Amniotic stem cell (primary cell): ENCODE measurements at places on chromosomes 13 and 19.

GRCh38 chr19:28521614-28522544 is 691.1 kb downstream of the UQCRFS1 start:
- DNase-seq: no peak

- no peak for DNase-seq
These were observed 11.7 kb downstream of the NDUFB7 start for GRCh38 chr19:14559916-14560775.

GRCh38 chr13:42760951-42761350 is 20.4 kb upstream of the FAM216B start:
- no peak for DNase-seq

GRCh38 chr19:47497821-47498520 is 14.0 kb upstream of the KPTN start:
- no peak for DNase-seq

DNA sequence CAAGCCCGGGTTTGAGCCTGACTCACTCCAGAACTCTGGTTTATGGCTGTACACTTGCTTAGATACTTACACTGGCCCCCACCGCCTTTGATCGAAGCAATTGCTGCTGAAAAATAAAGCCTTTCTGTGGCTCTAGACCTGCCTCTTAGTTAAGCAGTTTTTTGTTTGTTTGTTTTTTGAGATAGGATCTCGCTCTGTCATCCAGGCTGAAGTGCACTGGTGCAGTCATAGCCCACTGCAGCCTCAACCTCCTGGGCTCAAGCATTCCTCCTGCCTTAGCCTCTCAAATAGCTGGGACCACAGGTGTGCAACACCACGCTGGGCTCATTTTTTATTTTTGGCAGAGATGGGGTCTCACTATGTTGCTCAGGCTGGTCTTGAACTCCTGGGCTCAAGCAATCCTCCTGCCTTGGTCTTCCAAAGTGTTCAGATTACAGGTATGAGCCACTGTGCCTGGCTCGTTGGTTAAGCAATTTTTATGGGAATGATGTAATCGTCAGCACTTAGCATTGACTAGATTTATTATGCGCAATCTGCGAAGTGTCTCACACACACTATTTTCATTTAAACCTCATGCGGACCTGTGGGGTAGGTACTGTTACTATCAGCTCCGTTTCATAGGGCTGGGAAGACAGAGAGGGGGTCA is 22.2 kb downstream of the PPP2R1A start:
- no peak for DNase-seq

- no peak for DNase-seq
These were observed 7.3 kb downstream of the WDR88 start for GRCh38 chr19:33139165-33139564.

DNA sequence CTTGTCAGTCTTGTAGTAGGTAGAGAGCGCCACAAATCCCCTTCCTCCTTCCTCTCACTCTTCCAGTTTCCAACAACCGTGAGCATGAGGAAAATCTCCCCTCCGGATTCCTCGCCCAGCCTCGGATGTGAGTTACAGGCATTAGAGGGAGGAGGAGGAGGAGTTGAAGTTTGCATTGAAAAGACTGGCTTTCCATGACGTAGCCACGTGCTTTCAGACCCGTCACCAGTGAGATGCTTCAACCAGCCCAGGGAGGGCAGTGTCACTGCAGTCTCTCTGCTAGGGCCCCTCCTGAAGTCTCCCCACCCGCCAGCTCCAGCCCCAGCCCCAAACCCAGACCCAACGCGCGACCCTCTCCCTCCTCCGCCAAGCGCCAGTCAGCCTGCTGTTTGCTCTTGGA is 442 bp upstream of the FGF14 start:
- DNase-seq: no peak

DNA sequence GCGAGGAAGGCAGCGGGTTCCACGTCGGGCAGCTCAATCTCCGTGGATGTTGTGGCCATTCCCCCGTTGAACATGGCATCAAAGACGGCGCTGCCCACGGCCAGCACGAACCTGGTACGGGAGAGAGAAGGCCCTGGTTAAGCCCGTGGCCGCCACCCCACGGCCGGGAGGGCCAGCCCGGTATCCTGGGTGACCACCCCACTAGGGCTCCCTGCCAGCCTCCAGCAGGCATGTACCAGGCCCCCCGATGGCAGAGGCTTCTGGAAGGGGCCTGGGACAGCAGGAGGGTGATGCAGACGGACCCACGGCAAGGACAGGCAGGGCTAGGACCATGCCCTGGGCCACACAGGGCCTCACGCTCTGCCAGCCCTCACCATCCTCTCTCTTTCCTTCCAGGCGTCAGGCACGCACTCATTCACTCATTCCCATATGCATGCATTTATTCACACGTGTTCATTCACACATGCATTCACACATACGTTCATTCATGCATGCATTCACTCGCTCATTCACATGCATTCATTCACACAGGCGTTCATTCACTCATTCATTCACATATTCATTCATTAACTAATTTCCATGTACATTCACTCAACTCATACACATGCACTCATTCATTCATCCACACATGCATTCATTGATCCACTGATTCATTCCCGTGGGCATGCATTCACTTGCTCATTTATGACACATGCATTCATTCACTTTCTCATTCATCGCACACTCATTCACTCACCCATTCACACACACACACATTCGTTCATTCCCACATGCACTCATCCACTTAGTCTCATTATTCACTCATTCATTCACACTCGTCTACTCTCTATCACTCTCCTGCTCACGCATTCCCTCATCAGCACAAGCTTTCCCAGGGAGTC is 17.9 kb downstream of the BTBD2 start:
- no peak for DNase-seq

DNA sequence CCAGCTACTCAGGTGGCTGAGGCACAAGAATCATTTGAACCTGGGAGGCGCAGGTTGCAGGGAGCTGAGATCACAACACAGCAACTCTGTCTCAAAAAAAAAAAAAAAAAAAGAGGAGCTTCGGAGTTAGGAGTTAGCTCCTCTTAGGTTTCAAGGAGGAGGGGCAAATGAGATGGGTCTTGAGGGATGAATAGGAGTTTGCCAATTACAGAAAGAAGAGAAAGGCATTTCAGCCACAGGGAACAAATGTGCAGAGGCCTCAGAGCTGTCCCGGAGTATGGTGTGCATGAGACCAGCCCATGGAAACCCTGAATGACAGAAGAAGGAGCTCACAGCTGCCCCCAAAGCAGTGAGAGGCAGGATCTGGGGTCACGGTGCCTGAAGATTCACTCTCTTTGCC is 24.6 kb downstream of the TLE2 start:
- DNase-seq: no peak

DNA sequence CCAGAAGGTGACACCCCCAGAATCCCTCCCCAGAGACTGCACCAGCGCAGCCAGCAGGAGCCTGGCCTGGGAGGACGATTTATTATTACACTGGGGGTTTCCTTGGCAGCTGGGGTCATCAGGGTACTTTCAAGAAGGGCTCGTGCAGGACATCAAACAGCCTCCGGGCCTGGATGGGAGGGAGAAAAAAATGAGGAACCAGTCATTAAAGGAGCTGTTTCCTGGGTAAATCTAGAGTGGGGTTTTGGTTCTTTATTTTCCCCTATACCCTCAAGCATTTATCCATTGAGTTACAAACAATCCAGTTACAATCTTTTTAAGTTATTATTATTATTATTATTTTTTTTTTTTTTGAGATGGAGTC is 3.1 kb downstream of the POLR1G start:
- DNase-seq: no peak

GRCh38 chr13:30121666-30122065 is 185.7 kb downstream of the KATNAL1 start:
- DNase-seq: no peak

DNA sequence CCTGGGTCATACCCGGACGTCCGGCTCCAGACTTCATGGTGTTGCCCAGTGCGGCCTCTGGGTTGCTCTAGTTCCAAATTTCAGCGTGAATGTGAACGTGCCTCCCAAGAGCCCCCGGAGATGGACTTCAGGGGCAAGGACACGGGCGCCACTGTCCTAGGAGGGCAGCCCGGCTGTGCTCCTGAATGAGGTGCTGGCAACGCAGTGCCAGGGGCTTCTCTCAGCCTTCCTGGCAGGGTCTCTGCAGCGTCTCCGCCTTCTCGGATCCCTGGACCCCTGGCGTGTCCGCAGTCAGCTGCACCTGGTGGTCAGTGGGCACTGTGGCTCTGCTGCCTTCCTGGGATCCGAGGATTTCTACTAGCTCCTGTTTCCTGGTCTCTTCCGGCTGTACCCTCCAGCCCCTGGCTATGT is 101.7 kb upstream of the MCF2L start:
- no peak for DNase-seq

DNA sequence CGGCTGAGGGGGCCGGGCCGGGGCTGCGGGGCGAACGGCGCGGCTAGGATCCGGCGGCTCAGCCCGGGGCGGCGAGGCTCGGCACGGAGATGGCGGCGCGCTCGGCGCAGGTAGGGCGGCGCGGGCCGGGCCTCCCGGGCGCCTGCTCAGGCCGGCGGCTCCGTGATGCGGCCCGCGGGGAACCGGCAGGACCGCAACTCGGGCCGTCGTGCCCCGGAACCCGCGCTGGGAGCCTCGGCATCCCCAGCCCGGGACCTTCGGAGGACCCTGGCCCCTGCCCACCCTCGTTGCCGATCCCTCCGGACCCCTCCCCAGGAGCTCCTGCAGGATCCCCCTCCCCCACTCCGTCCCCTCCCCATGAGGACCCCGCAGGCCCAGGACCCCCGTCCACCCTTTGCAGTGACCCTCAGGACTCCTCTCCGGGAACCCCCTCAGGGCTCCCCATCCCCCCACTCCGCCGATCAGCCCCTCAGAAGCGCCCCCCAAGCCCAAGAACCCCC is 304 bp downstream of the EVI5L start:
- no peak for DNase-seq

GRCh38 chr13:106690779-106691178 is 122.8 kb upstream of the ARGLU1 start:
- no peak for DNase-seq

GRCh38 chr13:44169018-44169911 is 204.4 kb upstream of the SERP2 start:
- no peak for DNase-seq

DNA sequence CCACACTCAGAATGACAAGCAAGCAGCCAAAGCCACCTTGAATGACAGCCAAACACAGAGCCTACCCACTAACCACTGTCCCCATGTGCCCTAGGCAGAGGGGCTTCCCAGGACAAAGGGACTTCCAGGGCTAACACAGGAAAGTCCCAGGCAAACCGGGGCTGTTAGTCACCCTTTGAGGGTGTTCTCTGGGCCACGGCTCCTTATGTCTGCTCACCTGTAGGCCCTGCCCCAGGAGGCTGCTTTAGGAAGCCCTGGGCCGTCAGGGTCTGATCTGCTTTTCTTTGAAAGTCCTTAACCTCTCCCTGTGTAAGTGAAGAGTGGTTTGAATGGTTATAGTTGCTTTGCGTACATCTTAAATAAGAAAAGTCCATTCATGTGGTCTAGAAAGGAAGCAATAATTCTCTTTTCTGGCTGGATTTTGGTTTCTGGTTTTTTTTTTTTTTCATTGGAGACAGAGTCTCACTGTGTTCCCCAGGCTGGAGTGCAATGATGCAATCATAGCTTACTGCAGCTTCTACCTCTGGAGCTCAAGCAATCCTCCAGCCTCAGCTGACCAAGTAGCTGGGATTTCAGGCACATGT is 161.4 kb downstream of the EFNB2 start:
- DNase-seq: no peak

DNA sequence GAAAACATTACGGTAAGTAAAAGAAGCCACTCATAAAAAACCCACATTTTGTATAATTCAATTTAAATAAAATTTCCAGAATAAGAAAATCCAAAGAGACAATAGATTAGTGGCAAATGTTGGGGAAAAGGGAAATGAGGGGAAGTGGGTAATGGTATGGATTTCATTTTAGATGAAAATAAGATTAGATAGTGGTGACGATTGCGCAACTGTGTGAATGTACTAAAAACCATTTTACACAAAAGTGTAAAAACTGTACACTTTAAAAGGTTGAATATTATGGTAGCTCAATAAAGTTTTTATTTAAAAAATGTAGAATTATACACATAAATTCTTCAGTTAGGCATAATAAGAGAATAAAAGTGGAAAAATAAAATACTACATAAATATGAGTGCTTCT is 3.7 kb downstream of the MBD3L1 start:
- DNase-seq: no peak

GRCh38 chr13:99399623-99399974 is 92.4 kb upstream of the GPR183 start:
- DNase-seq: no peak

- peak; percentile 64 for DNase-seq
These were observed at the start of gene BTBD2 for GRCh38 chr19:2015608-2015950. Gene BTBD2 (minus strand): TSS chr19:2015714. CDS start chr19:2015703, 11 bp downstream.

DNA sequence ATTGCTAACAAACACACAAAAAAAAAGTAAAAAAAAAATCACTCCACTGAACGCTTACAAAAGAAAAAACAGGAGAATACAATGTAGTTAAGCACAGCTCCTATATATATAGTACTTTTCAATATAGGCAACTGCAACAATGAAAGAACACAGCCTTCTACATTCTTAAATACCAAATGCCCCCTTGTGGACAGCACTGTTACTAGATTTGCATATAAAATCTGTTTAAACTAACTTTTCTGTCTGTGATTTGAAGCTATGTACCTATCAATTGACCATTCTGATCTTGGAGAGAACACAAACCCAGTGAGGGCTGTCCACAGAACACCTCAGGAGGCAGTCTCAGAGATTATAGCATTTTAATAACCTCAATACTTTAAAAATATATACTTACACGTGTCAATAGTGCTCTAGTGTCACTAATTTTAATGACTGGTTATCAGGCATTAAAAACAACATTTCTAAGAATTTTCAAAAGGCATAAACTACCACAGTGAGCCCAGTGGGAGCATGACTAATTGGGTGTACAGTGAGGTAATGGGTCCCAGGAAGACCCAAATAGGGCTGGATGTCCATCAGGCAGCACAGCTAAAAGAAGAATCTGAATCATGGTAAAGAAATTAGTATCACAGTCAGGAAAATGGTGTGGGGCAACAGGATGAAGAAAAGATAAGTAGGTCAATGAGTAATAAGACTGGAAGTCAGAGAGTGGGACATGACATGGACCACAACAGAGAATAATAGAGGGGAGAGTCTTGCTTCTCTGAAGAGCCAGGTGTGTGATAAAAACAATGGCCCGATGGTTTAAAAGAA is 22.2 kb downstream of the CCDC169 start:
- peak; percentile 76 for DNase-seq

DNA sequence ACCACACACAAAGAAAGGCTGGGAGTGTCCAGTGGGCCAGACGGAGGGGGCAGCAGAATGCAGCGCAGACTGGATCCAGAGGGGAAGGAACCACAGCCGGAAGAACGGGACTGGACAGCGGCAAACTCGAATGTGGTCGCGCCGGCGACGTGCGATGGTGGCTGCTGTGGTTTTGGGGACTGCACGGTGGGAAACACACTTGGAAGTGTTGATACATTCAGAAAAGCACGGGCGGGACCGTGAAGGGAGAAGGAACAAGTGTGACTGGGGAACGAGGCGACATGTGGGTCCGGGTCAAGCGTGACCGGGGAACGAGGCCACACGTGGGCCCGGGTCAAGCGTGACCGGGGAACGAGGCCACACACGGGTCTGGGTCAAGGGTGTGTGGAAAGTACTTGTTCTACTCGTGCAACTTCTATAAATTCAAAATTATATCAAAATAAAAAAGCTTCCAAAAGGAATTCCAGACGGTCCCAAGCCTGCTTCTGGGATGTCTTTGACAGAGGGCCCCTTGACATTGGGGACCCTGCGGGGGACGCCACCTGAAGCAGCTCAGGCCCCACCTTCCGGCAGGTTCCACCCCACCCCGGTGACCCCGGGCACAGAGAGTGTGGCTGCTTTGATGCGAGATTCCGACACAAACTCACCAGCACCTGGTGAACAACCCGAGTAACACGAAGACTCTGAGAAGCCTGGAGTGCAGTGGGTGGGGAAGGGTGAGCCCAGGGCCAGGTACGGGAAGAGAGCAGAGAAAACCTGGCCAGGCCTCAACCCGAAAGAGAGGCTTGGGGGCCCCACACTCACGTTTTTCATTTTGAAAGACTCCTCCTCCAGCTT is 25.1 kb upstream of the C13orf46 start:
- DNase-seq: no peak
